ENCODE measurements at places on chromosomes 12 and 14.

GRCh38 chr14:37565550-37565949, 29.5 kb downstream of the FOXA1 start:
- no peak for DNase-seq

- DNase-seq, result no peak
Measured at GRCh38 chr14:39015360-39015961, 87.6 kb downstream of the SEC23A start.

DNA sequence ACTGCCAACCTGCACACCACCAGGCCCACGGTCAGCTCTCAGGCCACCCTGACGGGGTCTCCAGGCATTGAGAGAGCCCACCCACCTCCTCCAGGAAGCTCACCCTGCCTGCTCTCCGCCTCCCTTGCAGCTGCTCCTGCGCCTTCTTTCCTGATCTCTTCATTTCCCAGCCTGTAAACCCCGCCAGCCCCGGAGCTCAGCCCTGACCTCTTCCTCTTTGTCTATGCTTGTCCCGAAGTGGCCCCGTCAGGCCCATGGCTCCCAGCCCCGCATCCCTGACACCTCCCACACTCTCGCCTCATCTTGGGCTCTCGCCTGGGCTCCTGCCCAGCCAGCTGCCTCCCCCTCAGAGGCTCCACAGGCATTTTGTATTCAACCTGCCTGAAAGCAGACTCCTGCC, 139.3 kb downstream of the CALM1 start:
- DNase-seq, result no peak

GRCh38 chr14:87873741-87874140, 119.2 kb downstream of the GALC start:
- DNase-seq, result no peak

- DNase-seq, result peak; percentile 99
Measured at GRCh38 chr14:103715052-103716000, at the start of the genes XRCC3 and ZFYVE21. TSS of gene XRCC3 (minus strand) at chr14:103715451. CDS start at chr14:103711087, 4,364 bp downstream. TSS of gene ZFYVE21 (plus strand) at chr14:103715810. CDS start at chr14:103715842, 32 bp downstream.

DNA sequence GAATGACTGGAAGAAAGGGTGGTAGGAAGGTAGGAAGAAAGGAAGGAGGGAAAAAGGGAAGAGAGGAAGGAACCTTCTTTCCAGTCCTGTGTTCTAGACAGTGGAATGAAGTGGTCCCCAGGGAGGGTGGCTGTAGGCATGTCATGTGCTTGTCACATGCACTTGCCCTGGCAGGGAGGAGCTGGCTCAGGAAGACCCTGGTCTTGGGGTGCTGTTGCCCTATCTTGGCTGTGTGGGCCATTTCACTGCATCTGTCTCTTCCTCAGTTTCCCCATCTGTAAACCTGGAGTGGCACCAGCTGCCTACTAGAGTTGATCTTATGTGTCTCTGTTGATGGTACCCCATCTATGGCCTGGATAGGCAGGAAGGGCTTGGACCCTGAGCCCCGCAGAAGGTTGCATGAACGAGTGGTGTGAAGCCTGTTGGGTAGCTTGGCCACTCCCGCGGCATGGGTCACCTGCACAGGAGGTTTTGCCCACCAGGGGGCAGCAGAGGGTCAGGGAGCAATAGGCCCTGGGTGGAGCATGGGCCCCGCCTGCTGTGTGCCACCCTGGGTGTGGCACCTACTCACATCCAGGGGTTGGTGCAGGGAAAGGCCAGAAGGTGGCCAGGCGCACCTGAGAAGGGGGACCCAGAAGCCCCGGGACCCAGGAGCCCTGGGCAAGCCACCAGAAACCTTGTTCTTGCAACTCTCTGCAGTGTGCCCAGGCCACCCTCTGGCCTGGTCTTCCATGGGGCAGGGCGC, 25.1 kb downstream of the MEG3 start:
- DNase-seq, result peak; percentile 69

- no peak for DNase-seq
Measured at GRCh38 chr14:45664668-45665356, 411.8 kb upstream of the MIS18BP1 start.

DNA sequence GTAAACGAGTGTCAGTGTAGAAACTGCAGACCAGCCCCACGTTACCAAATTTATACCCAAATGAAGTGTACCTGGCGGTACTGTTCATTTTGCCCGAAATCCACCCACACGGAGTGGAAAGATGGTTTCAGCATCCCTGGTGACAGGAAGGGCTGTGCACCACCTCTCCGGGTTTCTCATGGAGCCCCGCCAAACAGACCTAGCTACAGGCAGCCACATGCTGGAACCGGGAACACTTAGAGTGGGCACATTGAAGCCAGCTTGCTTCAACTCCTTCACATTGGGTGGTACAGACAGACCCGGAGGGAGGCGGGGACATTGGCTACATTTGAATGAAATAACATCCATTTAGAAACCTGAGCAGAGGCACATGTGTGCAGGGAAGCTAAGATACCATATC, 84.4 kb downstream of the PPP2R5C start:
- DNase-seq, result no peak

Measured in effector CD8-positive, alpha-beta T cell (primary cell).